A673 (cell line): ENCODE measurements at places on chromosomes 12 and 14. TPM values are rescaled to one million over a fixed set of nuclear protein-coding genes. Genes with fewer than 3 reads are reported as not detected.

COX8C gene
- 0.66 TPM in 1 of 2 replicates, not detected in the other for total RNA-seq

CCDC197 gene
- total RNA-seq: not detected in 2 replicates

PLEKHG7 gene
- not detected in 2 replicates for total RNA-seq

SPRING1 gene
- total RNA-seq: 21.3 and 23.0 TPM in 2 replicates

CEBPE gene
- total RNA-seq: not detected in 2 replicates

AQP2 gene
- not detected in 2 replicates for total RNA-seq

GPR162 gene
- total RNA-seq: 18.3 and 23.2 TPM in 2 replicates

EXOC3L4 gene
- not detected in 2 replicates for total RNA-seq

CLEC1A gene
- not detected in 2 replicates for total RNA-seq

IAPP gene
- total RNA-seq: not detected in 2 replicates

C1QL4 gene
- 0.41 and 1.0 TPM in 2 replicates for total RNA-seq

KRT82 gene
- not detected in 2 replicates for total RNA-seq

IL26 gene
- not detected in 2 replicates for total RNA-seq

SERPINA5 gene
- total RNA-seq: not detected in 2 replicates

CD163L1 gene
- 0.52 and 1.5 TPM in 2 replicates for total RNA-seq

SLC2A13 gene
- total RNA-seq: 8.7 and 9.1 TPM in 2 replicates

TMEM233 gene
- total RNA-seq: 10.7 and 15.5 TPM in 2 replicates

CNTN1 gene
- 0.90 and 1.5 TPM in 2 replicates for total RNA-seq

PSMA3 gene
- total RNA-seq: 355 and 375 TPM in 2 replicates

CIT gene
- 62.4 and 73.7 TPM in 2 replicates for total RNA-seq

PRMT5 gene
- 244 and 273 TPM in 2 replicates for total RNA-seq

PRPH gene
- total RNA-seq: not detected in 2 replicates

GUCY2C gene
- total RNA-seq: not detected in 2 replicates

KCNJ8 gene
- not detected in 2 replicates for total RNA-seq

AJUBA gene
- total RNA-seq: 37.6 and 43.6 TPM in 2 replicates

LRRIQ1 gene
- total RNA-seq: 2.7 and 3.4 TPM in 2 replicates
